HT-29 (cell line): ENCODE measurements at places on chromosomes 7 and 10.

GRCh38 chr10:55078121-55078520 lies 277.1 kb upstream of the PCDH15 start:
- no peak for DNase-seq

DNA sequence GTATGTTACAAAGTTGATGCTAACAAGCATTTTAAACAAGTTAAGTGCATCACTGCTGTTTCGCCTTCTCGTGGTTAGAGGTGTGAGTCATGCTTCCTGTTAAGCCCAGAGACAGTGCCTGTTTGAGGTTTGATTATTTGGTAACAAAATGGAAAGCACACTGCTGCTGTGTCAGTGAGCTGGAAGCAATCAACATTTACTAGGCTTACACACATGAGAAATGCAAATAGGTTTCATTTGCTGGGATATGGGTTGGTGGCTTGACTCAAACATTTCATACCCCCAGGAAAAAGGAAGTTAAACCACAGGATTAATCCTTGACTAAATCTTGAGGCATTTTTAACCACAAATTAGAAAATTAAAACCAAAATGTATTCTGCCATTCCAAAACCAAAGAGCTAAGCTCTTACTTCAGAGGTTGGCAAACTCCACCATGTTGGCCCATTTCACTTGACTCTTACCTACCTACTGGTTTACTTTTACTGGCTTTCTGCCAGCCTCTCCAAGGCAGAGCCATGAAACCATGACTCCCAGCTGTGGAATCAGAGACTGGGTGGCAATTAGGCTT lies 139.2 kb downstream of the ETV1 start:
- peak; percentile 82 for DNase-seq

DNA sequence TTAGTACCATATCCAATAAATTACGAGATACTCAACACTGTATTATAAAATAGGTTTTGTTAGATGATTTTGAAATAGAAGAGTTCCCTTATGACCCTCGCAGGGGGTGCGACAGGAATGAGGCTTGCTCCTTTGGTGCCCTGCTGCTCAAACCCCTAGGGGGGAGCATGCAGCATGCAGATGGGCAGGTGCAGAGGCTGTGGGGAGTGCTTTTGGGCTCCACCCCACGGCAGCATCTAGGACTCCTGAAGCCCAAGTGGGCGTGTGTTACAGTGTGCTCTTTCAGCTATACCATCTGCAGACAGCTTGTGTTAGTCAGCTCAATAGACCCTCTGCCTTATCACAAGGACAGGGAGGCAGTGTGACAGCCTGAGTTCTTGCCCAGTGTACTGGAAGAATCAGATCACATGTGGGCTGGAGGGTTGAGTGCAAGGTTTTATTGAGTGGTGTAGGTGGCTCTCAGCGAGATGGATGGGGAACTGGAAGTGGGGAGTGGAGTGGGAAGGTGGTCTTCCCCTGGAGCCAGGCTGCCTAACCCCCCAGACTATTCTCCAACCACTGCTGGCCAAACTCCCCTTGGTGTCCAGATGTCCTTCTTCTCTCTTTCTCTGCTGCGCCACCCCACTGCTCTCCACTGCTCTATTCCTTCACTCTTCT lies 3.1 kb upstream of the MRC1 start:
- no peak for DNase-seq

- DNase-seq, result no peak
These were observed 467 bp downstream of the EXOSC1 start for GRCh38 chr10:97445357-97445721.

DNA sequence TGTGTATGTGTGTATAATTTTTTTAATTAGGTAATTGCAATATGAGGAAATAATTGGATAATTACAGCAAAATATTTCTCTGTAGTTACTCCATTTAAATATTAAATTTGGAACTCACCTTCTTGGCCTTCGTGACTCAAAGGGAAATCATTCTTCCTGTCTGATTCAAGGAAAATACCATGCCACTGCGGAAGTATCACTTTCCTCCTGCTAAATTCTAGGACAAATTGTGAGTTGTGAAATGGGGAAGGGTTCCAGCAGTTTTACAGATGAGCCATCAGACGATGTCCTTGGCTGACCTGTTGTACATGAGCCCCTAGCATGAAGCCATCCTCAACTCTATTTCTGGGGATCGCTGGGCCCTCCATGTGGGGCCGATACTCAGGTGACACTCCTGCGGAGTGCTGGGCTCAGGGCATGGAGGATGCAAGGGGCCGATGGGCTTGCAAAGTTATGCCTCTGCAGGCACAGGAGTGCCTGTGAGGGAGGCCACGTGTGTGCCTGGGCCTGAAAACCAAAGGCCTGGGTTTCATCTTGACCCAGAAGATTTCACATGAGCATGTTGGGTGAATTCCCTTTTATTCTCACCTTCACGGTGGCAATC lies 179.6 kb upstream of the TCERG1L start:
- DNase-seq, result no peak

- no peak for DNase-seq
These were observed 570.8 kb upstream of the MGMT start for GRCh38 chr10:128896116-128896795.

DNA sequence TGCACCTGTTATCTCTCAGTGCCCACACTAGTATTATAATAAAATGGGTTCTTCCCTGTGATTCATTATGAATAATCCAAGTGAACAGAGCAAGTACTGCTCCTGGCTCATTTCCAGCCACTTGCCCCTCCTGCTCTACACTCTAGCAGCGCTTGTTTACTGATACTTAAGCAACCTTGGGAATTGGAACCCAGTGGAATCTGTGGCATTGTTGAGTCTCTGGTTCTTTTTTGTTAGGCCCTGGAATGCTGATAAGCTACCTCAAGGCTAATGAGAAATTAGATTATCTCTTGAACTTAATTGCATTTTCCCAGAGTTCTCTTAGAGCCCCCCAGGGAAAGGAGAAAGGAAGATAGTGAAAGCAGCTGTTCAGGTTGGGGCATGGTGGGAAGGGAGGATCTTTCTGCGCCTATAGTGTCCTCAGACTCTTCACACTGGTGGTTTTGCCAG lies 34.0 kb downstream of the PRKAR2B start:
- no peak for DNase-seq

GRCh38 chr10:58578366-58578765 lies 65.7 kb downstream of the BICC1 start:
- no peak for DNase-seq

DNA sequence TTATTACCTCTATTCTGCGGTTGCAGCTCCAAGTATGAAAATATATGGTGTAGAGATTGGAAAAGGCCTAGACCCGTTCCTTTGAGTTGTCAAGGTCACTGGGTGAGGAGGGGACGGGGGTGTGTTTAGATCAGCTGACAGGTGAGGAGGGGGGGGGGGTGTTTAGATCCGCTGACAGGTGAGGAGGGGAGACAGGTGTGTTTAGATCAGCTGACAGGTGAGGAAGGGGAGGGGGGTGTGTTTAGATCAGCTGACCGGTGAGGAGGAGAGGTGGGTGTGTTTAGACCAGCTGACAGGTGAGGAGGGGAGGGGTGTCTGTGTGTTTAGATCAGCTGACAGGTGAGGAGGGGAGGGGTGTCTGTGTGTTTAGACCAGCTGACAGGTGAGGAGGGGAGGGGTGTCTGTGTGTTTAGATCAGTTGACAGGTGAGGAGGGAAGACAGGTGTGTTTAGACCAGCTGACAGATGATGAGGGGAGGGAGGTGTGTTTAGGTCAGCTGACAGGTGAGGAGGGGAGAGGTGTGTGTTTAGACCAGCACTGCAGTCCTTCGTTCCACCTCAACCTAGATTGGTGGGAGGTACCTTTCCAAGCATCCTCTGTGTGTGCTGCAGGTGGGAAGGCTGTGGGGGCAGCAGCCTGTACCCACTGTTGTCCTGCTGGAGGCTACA lies 655.0 kb upstream of the ADARB2 start:
- no peak for DNase-seq

- DNase-seq, result no peak
These were observed 129.4 kb downstream of the ANK3 start for GRCh38 chr10:60260321-60260720.

- no peak for DNase-seq
These were observed at the start of gene ARHGAP22 for GRCh38 chr10:48604991-48605508. Gene ARHGAP22 (minus strand): TSS chr10:48605073. CDS start chr10:48604796, 277 bp downstream.

GRCh38 chr10:131635564-131636015 lies 265.2 kb upstream of the PPP2R2D start:
- no peak for DNase-seq

DNA sequence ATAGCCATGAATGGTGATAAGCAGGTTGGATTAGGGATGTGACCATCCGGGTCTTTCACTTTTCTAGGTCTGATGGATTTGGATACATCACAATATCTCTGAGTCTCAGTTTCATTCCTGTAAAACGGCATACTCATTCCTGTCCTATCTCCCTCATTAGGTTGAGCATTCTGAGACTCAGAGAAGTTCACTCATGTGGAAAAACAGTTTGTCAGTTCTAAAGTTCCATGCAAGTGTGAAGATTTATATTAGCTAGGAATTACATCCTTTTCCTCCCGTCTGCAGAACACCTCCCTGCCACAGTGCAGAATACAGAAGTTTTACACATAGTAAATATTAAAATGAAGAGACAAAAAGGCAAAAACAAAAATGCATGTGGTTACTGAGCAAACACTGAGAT lies 94.2 kb upstream of the SLC25A13 start:
- no peak for DNase-seq

DNA sequence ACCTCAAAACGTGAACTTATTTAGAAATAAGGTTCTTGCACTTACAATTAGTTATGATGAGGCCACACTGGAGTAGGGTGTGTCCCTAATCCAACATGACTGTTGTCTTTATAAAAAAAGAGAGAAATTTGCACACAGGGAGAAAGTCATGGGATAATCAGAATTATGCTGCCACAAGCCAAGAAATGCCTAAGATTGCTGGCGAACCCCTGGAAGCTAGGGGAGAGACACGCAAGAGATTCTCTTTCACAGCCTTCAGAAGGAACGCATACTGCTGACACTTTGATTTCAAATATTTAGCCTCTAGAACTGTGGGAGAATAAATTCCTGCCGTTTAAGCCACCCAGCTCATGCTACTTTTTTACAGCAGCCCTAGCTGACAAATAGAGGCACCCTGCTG lies 138.3 kb downstream of the CCDC71L start:
- DNase-seq, result no peak

- peak; percentile 45 for DNase-seq
These were observed 29.5 kb downstream of the CTNNA3 start for GRCh38 chr10:67666416-67667034.

DNA sequence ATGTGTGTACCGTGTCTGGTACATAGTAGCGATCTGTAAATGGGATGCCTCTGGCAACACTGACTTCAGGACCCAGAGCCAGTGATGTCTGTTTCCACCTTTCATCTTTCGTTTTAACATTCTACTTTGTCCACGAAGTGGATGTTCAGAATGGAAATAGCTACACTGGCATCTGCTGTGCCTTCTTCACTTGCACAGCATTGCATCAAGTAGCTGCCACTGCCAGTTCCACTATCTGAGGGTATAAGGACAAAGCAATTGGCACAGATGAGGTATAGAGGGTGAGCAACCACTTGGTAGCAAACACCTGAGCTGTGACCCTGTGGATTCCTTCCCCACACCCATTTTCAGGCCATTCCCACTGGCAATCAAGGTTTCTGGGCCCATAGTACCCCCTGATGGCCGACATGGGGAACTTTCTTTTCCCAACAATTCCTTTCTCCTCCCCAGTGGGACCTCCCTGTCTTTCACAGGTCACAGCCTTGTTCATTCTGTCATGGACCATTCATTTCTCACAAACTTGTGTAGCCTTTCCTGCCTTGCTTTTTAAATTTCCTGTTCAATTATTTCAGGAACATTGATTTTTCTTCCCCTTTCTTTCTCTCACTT lies 4.0 kb downstream of the ITGA8 start:
- no peak for DNase-seq

DNA sequence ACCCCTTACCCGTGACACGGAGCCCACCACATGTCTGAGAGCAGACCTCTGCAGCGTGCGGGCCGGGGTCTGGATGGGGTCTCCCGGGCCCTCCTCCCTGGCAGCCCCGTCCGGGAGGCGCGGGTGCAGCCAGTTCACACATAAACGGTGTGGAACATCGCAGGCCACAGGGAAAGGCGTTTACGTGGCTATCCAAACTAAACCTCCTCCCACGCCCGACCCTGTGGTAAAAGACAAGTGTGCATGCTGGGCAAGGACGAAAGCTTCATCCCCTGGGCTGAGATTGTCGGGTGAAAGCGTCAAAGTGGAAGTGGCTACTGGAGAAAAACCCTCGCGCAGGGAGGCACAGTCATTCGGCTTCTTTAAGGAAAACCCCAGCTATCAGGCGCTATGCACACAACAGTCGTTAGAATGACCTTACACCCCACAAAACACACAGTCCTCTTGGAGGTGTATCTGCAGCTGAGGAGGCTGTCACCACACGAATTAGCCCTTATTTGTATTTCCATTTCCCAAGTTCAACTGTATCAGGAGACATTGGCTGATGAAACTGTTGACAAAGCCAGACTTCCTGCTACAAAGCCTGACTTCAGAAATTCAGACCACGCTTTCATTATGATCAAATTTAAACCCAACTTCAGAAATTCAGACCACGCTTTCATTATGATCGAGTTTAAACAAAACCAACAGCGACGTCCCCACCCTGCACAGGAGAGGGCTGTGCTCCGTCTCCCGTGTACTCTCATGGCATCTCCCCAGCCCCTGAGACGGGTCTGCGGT lies 15.3 kb downstream of the GPER1 start:
- no peak for DNase-seq

DNA sequence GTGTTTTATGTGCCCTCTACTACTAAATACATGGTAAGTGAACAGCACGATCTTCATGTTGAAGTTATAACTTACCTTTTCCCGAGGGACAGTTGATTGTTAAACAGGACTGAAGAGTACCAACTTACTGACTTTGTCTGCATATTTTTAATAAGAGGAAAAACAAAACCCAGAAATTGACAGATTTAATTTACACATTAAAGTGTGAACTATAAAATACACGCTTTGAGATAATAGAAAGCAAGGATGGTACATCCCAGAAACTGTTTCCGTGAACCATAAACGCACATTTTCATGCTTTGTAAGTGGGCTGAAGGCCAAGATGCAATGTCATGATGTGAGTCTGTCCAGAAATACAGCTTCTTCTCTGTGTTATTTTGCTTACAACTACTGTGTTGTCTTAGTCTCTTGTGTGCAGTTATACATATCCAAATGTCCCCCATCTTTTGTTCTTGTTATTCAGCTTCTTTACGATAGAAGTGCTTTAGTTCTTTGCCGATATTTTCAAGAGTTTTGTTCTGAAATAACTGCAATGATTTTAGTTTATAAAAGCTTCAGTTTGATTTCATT lies 190.1 kb downstream of the MLLT10 start:
- peak; percentile 21 for DNase-seq

DNA sequence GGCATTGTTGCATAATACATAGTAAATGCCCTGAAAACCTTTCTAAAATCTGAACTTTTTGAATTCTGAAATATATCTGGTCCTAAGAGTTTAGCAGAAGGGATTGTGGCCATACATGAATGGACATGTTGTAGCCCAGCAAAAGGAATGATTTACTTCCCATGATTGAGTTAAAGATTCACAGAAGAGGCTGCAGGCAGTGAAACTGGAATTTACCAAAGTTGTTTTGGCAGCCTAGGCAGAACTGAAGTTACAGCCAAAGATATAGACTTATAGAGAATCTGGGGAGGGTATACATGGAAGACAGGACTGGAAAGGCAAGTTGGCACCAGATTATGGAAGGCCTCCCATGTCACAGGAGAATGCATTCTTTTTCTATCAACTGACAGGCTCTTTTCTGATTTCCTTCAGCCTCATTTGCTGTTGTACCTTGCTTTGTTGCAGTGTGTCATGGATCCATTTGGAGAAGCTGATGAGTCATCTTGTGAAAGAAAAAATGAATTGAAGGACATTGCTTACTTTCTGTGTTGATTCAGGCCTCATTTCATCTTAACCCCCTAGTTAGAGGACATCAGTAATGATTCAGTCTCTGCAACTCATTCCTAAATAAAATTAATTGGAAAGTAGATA lies 356.2 kb upstream of the LRGUK start:
- no peak for DNase-seq
